ENCODE measurements at places on chromosomes 6 and 20. TPM values are rescaled to one million over a fixed set of nuclear protein-coding genes. Genes with fewer than 3 reads are reported as not detected.

The SOX12 gene
- 6.1 TPM for total RNA-seq

The PDSS2 gene
- 12.9 TPM for total RNA-seq

The SMIM28 gene
- not detected for total RNA-seq

The CAP2 gene
- total RNA-seq, result 28.4 TPM

The GSTA3 gene
- total RNA-seq, result not detected

The GLP1R gene
- total RNA-seq, result not detected

The TRERF1 gene
- total RNA-seq, result 9.5 TPM

The PACSIN1 gene
- total RNA-seq, result 0.84 TPM

The GRM4 gene
- not detected for total RNA-seq

The KCNQ5 gene
- 8.1 TPM for total RNA-seq

GRCh38 chr6:37607944-37608343 is 89.7 kb downstream of the MDGA1 start:
- DNase-seq, result no peak

DNA sequence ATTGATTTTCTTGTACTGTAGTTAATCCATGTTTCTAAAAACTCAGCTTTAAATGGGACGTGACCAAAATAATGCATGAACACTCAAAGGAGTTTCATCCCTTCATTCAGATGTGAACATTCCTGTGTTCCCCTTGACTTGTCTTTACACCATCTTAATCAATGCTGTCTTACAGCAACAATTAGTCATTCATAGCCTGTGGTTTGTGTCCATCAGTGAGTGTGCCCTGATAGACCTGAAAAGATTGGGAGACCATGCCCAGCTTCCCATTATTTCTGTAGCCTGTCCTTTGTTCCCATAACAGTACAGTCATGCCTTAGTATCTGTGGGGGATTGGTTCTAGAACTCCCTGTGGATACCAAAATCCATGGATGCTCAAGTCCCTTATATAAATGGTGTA is 23.9 kb downstream of the NT5E start:
- DNase-seq, result no peak

GRCh38 chr6:85346196-85346595 is 103.7 kb upstream of the NT5E start:
- DNase-seq, result no peak

DNA sequence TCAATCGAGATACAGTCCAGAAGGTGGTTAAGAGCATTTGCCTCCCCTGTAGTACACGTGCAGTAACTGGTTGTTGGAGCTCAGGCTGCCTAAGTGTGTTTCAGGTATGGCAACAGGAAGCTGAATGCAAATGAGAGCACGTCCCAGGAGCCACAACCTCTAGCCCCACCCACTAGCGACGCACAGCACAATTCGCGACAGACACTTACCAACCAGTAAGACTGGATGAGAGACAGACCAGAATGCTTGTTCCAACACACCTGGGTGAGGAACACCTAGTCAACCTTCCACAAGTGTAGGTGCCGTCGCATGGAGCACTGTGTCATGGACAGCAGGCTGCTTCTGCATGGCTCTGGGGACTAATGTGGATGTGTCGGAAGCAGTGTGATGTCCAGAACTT is 7.2 kb upstream of the SERPINB1 start:
- no peak for DNase-seq

- DNase-seq, result no peak
Measured at GRCh38 chr20:1209447-1210387, 6.5 kb downstream of the C20orf202 start.

DNA sequence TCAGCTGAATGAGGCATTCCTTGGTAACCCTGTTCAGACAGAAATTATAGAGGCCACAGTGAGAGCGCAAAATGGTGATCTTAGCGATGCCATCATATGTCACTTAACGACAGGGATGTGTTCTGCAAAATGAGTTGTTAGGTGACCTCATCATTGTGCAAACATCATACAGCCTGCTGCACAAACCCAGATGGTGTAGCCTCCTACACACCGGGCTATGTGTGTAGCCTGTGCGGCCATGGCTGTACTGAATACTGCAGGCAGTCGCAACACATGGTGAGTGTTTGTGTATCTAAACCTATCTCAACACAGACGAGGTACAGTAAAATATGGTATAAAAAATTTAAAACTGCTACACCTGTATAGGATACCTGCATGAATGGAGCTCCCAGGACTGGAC is 234.1 kb upstream of the PMEPA1 start:
- DNase-seq, result no peak

- DNase-seq, result no peak
Measured at GRCh38 chr6:81906041-81906440, 153.6 kb upstream of the TENT5A start.

GRCh38 chr6:16596616-16597331 is 164.5 kb downstream of the ATXN1 start:
- DNase-seq, result no peak

GRCh38 chr6:1665214-1665613 is 55.5 kb downstream of the FOXC1 start:
- DNase-seq, result no peak

DNA sequence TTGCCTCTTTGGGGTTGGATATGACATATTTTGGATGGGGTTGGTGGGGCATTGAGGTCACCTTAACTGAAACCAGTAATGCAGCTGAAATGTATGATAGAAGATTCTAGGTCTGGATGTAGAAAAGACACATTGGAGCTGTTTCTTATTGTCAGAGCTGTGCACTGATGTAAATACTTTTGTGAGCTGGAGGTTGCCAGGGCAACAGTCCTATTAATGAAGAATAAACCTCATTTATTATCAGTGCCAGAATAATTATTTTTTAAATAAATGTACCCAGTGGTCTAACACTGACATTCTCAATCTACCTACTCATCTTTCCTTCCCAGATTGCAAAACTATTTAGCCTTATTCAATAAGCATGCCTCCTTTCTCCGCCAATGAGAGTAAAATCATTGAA is 57.0 kb downstream of the CAP2 start:
- no peak for DNase-seq

GRCh38 chr6:53315086-53315724 is 33.5 kb downstream of the ELOVL5 start:
- DNase-seq, result no peak

DNA sequence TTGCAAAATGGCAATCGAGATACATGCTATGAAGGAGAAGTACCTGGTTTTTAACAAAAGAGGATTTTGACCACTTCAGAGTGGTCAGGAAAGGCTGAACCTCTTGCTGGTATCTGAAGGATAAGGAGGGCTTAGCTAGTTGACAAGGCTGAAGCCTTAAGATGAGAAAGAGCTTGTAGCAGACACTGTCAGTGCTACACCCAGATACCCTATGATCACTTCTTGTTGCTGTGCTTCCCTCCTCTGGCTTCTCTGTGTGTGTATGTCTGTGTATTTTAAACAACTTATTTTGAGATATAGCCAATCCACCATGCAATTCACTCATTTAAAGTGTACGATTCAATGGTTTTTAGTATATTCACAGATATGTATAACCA is 38.9 kb upstream of the TGM2 start:
- DNase-seq, result no peak

GRCh38 chr6:63224179-63224578 is 12.9 kb downstream of the FKBP1C start:
- no peak for DNase-seq

GRCh38 chr6:146224449-146224848 is 195.6 kb downstream of the GRM1 start:
- no peak for DNase-seq

DNA sequence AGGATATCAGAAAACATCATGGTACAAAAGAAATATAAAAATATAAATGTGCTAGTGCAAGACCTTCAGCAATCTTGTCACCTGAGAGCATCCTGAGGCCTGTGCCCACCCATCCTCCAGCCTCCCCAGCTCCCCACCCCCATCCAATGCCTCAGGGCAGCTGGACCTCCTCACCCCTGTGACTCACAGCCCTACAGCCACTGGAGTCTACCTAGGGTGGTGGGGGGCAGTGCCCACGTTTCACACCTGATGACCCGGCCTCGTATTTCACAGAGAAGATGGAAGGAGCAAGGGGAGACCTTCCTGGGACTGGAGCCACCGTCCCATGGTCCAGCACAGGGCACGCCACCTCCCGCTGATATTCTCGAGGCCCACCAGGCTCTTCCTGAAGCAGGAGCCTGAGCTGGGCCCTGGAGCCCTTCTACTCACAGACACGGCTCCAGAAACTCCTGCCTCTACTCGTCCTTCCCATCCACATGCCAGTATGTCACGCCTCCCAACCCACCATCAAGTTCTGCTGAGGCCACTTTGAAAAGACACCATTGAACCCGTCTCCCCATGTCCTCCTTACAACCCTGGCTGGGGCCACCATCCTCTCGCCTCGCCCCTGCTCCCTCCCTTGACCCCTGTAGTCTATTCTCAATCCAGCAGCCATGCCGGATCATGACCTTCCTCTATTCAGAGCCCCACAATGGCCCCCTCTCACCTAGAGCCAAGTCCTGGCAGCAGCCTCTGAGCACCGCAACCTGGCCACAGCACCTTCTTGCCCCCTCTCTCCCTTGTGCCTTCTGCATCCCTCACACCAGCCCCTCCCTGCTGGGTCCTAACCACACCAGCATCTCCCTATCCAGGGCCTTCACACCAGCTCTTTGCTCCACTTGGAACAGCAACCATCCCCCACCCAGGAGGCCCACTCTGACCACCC is 13.3 kb downstream of the APMAP start:
- no peak for DNase-seq

DNA sequence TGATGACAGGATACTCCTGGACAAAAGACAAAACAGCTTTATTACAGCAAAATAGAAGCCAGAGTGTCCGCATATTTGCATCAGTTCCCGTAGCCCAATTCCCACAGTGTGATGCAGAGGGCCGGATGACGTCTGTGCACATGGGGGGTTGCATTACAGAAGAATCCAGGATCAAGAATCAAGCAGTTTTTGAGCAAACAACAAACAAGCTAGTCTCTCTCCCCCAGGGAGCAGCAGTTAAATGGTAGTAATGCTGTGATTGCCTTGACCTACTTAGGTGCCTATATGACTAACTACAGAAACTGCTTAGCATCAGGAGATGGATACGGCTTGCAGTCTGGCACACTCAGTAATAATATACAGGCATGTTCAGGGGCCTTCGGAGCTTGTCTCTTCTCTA is 3.2 kb upstream of the SDHAF4 start:
- DNase-seq, result no peak

DNA sequence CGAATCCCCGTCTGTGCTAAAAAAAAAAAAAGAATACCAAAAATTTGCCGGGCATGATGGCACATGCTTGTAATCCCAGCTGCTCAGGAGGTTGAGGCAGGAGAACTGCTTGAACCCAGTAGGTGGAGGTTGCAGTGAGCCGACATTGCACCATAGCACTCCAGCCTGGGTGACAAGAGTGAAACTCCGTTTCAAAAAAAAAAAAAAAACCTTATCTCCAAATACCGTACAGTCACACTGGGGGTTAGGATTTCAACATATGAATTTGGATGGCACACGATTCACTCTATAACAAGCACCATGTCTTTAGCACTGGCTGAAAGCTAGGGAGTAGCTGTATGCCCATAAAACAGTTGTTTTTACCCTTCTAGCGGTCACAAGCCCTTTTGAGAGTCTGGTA is 3.8 kb downstream of the SMIM13 start:
- DNase-seq, result no peak

DNA sequence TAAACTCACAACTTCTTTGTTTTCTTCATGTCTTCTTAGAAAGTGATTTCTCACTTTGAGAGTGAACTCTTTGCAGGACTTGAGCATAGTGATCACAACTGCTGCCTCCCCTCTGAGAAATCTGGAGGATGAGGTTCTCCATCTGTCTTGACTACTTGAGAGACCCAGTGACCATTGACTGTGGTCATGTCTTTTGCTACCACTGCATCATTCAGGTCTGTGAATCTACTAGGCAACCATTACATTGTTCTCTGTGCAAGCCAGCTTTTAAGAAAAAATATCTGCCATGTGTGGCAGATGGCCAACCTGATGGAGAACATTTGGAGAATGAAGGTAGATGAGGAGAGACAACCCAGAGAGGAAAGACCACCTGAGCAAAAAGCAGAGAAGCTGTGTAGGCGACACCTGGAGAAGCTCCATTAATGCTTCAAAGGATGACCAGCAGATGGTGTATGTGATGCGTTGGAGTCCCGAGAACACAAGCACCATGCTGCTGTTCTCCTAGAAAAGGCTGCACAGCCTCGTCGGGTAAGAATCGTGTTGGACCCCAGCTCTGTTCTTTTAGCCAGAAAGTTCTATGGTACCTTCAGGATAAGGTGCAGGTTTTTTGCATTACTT is 25.1 kb upstream of the TRIM26 start:
- DNase-seq, result no peak

- no peak for DNase-seq
Measured at GRCh38 chr6:55064711-55065420, 109.4 kb upstream of the HCRTR2 start.

Measured in aorta (tissue), 5 donors.